ENCODE measurements at places on chromosomes 11 and 22. TPM values are rescaled to one million over a fixed set of nuclear protein-coding genes. Genes with fewer than 3 reads are reported as not detected.

ABCC8 gene
- 2.0 TPM for polyA plus RNA-seq

- DNase-seq = no peak
These were observed 8.6 kb upstream of the RBM4B start for GRCh38 chr11:66686100-66686785.

DNA sequence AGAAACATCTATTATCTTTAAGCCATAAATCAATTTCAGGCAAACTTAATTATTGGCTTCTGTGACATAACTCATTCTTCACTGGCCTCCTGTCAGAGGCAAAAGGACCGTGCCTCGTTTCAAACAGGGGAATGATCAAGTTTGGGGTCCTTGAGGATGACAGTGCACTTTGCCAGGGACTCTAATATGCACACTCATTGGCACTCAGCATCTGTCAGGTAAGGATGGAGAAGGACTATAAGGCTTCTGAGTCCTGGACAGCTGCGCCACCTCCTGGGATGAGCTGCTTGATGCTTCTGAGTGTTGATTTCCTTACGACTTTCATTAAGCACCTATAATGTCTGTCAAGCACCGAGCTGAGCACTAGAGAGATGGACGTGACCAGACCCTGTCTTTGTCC is 20.2 kb downstream of the BPIFC start:
- DNase-seq = no peak

- no peak for DNase-seq
These were observed 126.5 kb downstream of the RASSF10 start for GRCh38 chr11:13135385-13136271.

MFNG gene
- polyA plus RNA-seq = 7.5 TPM

CSF2RB gene
- 1.5 TPM for polyA plus RNA-seq

DNA sequence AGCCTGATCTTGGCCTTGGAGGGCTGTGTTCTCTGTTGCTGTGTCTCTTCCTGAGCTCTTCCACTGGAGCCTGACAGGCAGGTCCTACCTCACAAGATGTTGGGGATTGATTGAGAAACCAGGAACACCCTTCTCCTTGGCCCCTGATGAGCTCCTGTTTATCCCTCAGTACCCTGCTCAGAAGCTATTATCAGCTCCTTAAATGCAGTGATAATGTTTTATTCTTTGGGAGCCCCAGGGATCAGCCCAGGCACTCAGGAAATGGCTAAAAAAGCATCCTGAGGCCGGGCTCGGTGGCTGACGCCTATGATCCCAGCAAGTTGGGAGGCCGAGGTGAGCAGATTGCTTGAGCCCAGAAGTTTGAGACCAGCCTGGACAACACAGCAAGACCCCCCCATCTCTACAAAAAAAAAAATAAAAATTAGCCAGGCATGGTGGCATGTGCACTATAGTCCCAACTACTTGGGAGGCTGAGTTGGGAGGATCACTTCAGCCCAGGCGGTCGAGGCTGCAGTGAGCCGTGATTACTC is 4.9 kb upstream of the PHLDA2 start:
- DNase-seq = no peak
